Fibroblast of skin of abdomen (primary cell): ENCODE measurements at places on chromosomes 12 and 14.

DNA sequence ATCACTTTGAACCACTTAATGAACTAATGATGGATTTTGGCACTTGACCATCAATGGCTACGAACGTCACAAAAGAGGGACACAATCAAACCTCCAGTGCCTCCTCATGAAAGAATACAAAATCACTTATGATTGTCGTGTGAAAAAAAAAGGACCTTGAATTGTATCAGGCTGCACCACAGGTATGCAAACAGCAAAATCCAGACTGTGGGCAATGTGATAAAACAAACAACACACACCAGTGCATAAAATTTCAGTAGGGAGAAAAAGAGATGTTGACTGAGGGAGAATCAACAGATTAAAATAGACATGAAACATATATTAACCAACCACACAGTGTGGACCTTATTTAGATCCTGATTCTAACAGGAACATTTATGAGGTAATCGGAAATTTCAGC lies 2.6 kb downstream of the TSPAN8 start:
- no peak for DNase-seq

- DNase-seq: no peak
These were observed 28.9 kb downstream of the FOXN3 start for GRCh38 chr14:89387922-89388685.

DNA sequence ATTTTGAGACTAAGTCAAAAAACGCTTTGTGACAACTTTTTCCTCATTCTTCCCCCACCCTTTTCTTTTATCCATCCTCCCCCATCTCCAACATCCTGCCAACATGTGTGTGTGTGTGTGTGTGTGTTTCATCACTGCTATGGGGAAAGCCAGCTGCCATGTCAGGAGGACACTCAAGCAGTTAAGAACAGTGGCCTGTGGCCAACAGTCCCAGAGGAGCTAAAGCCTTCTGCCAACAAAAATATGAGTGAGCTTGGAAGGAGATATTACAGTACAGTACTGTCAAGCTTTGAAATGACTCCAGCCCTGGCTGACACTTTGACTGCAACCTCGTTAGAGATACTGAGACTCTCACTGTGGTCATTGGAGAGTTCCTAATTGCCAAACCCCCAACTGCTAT lies 5.0 kb upstream of the CSRP2 start:
- DNase-seq: peak; percentile 72

GRCh38 chr12:68119724-68120211 lies 39.8 kb downstream of the IFNG start:
- DNase-seq: no peak

- peak; percentile 50 for DNase-seq
These were observed 939 bp downstream of the NPC2 start for GRCh38 chr14:74491956-74492775.

DNA sequence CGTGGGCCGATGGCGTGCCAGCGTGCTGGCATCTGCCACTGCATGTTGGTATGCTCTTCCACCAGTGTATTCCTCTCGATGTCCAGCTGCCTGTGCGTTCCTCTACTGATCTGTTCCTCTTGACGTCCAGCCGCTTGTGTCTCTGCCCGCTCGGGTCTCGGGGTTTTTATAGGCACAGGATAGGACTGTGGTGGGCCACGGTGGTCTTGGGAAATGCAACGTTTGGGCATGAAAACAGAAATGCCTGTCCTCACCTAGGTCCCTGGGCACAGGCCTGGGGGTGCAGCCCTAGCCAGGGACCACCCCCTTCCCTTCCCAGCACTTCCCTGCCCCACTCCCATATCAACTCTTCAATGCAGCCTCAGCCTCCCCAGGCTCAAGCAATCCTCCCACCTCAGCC lies 10.3 kb upstream of the GALNT6 start:
- DNase-seq: no peak

- no peak for DNase-seq
These were observed 139.8 kb upstream of the LGR5 start for GRCh38 chr12:71299541-71300376.

GRCh38 chr12:96412431-96412830 lies 12.2 kb upstream of the CDK17 start:
- no peak for DNase-seq

DNA sequence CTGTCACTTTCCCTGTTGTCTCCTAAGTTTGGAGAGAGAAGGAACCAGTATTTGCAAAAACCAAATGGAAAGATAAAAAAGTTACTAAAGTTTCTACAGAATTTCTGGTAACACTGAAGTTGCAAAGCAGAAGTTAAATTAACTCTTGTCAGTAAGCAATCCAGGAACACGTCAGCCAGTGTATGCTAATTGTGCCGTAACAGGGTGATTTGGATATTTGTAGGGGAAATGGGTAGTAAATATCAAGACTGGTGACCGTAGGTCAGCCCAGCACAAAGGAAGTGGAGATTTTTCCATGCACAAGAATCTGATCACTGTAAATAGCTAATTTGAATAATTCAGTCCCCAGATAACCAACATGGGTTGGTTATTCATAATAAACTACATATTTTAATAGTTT lies 2.3 kb downstream of the CDKN1B start:
- no peak for DNase-seq

DNA sequence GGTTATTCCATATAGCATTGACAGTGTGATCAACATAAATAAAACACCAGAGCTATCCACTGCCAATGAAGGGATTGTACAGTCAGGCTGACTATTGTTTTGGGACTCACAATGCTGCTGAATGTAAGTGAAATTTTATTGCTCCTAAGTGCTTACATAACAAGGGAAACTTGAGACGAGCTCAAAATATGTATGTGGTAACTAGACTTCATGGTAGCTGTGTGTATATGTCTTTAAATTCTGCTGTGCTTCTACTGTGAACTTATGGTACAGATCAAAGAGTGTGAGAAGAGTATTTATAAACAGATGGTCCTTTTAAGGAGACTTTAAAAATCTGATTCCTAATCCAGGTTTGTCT lies 6.9 kb downstream of the FLRT2 start:
- peak; percentile 48 for DNase-seq

- no peak for DNase-seq
These were observed 27.2 kb downstream of the NGB start for GRCh38 chr14:77243853-77244252.

DNA sequence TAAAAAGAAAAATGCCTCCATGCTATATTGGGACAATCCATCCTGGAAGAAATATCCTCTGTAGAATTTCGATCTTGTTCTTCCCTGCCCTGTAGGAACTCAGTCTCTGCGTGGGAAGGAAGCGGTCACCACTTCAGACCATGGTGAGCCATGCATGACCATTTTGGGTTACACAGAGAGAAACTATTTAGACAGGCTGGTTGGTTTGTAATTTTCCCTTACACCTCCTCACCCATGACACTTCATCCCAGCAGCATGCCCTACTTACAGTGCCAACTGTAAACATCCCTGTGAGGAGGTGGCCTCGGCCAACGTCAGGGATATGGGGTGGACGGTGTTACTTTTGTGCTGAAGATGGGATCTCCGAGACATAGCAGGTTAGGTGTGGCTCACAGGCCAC lies 121.4 kb downstream of the SMOC1 start:
- DNase-seq: no peak

GRCh38 chr12:71075743-71076142 lies 82.1 kb downstream of the TSPAN8 start:
- no peak for DNase-seq

- DNase-seq: peak; percentile 56
These were observed 10.6 kb upstream of the PYGL start for GRCh38 chr14:50954811-50955372.

GRCh38 chr12:22034709-22035506 lies 11.1 kb upstream of the CMAS start:
- DNase-seq: no peak

GRCh38 chr12:66500841-66501240 lies 178.0 kb downstream of the GRIP1 start:
- DNase-seq: no peak

- no peak for DNase-seq
These were observed 66.9 kb downstream of the ANKS1B start for GRCh38 chr12:99917711-99918402.

DNA sequence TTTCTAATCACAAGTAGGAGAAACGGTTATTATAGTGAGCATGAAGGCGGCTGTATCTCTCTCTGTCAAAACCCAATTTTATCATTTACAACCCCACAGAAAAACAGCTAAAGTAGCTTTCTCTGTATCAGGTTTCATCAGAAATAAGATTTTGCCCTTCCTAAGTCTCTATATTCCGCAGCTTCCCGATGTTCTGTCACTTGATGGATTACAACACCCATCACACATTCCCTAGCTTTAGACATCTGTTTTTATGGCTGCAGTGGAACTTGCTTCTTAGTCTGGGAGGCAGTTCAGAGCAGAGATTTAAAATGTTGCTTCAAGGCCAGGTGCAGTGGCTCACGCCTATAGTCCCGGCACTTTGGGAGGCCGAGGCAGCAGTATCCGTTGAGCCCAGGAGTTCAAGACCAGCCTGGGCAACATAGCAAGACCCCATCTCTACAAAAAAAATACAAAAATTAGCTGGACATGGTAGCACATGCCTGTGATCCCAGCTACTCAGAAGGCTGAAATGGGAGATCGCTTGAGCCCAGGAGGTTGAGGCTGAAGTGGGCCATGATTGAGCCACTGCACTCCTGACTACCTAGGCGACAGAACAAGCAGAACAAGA lies 27.6 kb upstream of the FOXN3 start:
- DNase-seq: peak; percentile 66

DNA sequence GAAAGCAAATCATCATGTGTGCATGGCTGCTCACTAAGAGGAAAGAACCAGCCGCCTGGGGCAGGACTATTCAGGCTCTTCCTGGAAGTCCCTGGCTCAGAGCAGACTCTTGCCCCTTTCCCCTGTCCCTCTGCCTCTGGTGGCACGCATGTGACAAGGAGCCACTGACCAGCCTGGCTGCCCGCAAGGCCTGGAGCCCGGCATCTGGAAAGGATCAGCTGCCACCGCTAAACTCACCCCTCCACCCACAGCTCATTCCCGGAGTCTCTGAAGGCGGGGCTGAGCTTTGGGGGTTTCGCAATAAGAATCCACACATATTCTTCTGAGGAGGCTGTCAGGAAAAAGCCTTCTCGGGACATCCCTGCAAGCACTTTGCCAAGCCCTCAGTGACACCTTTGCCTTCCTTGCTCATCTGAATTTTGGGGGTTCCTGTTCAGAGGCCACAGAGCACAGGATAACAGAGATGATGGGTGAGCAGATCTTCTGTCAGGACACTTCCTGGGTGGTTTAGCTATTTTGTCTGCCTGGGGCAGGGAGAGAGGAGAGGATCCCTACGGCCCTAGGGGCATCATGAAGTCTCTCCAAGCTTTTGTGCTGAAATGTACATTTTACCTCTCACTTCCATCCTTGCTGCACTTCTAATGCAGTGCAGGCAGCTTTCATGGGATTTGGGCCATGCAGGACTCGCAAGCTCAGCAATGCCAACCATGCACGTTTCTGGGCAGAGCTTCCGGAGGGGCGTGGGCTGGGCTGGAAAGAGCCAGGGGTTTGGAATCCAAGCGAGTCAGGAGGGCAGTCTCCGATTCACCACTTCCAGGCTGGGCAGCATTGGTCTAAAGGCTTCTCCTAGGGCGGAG lies 124.8 kb upstream of the MAP1LC3B2 start:
- peak; percentile 92 for DNase-seq

DNA sequence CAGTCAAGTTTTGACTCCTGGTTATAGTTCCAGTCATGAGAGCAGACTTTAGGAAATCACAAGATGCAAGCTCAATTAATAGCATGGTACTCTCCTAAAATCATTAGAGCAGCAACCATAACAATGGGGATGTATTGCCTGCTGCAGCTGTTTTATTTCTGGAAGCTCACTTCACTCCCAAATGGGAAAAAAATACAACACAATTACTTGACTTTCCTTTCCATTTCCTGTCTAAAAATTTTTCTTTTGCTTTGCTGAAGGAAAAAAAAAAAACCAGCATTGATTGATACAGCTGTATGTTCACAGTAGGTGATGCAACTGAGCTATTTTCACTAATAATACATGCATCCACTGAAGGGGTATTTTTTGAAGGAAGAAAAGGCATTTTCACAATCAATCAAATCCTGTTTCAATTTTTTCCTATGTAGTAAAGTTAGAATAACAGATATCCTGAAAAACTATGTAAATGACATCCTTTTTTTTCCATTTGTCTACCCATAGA lies 143.9 kb upstream of the NOVA1 start:
- no peak for DNase-seq

DNA sequence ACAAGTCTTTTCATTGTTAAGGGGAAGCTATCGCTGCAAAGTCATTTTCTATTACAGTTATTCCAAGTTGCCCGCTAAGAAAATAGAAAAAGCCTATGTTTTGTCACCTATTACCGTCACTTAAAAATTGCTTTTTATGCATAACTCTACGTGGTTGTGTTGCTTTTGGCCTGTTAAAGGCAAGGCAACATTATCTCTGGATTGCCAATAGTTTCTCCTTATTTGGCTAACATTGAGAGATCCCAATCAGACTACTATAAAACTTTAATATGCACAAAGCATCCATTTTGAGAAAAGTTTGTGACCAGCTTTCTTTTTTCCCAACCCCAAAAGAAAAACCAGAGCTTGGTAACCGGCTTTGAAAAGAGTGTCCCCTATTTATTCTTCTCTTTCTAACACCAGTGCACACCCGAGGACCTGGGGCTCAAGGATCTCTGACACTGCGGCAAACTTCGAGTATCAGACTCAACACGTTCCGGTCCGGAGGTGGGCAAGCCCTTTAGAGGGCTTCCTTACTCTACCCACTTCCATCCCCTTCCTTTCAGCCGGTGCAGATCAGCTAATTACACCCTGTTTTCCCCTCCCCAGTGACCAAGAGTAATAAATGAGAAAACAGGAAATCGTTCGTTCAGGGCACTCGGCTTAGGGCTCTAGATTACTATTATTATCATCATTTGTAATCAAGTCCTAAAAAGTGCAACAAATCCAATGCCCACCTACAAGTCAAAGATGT lies 1.2 kb downstream of the PPP1R12A start:
- peak; percentile 8 for DNase-seq

DNA sequence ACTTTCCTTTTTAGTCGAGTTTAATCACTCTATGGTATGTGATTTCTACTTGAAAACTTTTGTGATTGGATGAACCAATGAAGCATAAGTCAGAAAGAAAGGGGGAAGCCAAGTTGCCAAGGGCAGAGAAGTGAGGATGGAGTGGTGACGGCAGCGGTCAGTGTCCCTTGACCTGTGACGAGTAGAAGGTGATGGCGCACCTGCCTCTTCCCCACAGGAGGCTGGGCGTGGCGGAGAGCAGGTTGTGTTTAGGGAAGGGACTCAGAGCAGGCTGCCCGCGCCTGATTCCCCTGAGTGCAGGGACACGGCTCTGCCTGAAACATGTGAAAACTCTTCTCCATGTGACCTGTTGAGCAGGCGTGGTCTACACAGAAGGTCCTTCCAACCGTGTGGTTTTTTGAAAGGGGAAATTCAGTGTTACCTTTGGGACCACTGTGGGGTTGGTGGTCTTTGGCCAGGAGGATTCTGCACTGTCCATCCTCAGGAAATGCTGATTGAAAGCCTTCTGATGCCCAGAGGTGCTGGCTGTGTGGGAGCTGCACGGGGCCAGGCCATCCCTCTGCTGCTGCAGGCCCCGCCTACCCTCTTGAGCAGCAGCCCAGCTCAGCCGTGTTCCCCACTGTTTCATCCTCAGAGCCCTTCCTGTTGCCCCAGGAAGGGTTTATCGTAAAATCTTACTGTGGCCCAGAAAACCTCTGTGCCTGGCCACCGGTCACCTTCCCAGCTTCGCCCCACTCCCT lies 23.5 kb upstream of the AMN start:
- no peak for DNase-seq
